ENCODE measurements at places on chromosomes 13 and 19.

DNA sequence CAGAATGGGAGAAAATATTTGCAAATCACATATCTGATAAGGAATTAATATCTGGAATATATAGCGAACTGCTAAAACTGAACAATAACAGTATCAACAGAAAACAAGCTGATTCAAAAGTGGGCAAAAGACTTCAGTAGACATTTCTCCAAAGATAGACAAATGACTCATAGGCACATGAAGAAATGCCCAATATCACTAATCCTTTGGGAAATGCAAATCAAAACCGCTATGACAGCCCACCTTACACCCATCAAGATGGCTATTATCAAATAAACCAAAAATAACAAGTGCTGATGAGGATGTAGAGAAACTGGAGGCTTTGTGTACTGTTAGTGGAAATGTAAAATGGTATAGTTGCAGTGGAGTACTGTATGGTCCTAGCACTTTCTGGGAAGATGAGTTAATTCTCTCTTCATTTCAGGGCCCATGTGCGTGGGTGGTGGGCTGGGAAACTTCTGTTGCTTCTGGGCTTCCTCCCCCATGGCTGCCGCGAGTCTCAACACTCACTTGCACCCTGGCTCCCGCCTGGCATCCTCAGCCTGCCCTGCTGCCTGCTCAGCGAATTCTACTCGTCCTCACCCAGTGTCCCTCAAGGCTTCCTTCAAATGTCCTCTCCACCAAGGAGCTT lies 12.4 kb upstream of the GJA3 start:
- no peak for DNase-seq

- DNase-seq = no peak
Measured at GRCh38 chr19:41428481-41428859, 1.3 kb upstream of the B3GNT8 start.

- no peak for DNase-seq
Measured at GRCh38 chr19:4108767-4109625, 14.9 kb downstream of the MAP2K2 start.

DNA sequence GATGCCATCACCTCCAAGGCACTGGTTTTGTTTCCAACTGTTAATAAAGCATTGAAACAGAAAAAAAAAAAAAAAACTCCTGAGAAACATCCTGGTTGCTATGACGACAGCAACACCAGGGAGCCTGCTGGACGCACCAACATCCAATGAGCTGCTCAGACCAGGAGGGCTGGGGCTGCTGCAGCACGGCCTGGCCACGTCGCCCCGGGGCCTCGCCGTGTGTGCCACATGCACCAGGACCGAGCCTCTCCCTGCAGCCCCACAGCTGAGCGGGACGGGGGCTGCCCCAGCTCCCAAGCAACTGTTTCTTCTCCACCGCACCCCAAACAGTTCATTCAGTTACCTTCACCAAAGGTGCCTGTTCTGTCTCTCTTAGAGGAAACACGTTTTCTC lies 54.5 kb downstream of the RASA3 start:
- DNase-seq = peak; percentile 21

DNA sequence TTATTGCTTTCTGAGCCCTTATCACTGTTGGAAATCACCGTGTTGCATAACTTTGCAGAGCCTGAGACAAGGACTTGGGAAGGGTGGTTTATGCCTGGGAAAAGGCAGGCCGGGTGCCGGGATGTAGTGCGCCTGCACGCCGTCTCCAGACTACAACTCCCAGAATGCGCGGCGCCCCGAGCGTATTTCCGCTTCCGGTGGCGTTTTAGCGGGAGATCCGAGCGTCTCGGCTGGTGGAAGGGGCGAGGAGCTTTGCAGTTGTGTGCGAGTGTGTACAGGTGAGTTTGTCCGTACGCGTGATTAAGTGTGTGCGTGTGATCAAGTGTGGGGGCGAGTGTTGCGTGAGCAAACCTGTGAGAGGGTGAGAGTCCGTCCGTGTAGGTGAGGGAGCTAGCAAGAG lies 75.4 kb downstream of the PEG3 start:
- no peak for DNase-seq

DNA sequence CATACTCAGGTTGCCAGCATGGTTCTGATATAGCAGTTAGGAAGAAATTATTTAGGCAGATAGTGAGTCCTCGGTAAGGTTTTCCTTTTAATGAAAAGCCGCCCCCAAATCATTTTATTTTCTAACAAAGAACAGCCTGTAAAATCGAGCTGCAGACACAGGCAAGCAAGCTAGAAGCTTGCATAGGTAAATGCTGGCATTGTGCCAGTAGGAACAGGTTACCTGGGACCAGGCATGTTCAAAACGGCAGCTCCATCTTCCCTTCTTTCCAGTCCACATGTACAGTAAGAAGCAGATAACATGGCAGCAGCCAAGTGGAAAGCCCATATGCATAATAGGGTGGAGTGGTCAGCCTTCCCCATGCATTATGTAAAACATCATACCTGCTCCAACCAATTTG lies 71.1 kb downstream of the UGGT2 start:
- DNase-seq = no peak

- no peak for DNase-seq
Measured at GRCh38 chr13:58048670-58049069, 417.1 kb downstream of the PCDH17 start.

DNA sequence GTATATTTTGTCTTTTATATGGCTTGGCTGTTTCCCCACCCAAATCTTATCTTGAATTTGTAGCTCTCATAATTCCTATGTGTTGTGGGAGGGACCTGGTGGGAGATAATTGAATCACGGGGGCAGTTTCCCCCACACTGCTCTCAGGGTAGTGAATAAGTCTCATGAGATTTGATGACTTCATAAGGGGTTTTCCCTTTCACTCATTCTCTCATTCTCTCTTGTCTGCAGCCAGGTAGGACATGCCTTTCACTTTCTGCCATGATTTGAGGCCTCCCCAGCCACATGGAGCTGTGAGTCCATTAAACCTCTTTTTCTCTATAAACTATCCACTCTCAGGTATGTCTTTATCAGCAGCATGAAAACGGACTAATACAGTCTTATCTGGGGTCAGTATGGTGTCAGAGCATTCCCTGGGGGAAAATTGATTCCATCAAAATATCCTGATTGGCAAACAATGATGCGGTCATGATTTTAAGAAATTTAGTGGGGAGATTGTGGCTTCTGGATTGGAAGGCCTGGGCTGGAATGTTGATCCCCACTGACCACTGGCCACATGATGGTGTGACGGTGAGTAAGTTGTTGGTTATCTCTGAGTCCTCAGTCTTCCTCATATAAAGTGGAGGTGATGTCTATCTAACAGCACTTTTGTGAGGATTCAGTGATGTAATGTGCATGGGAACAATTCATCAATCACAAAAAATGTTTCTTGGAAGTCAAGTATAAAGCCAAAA lies 27.5 kb upstream of the ANKRD10 start:
- DNase-seq = peak; percentile 32

- no peak for DNase-seq
Measured at GRCh38 chr19:1366296-1366695, 17.4 kb upstream of the NDUFS7 start.

Measured in EL (cell line).